Endothelial cell of coronary artery (primary cell): ENCODE measurements at places on chromosomes 16 and 17. TPM values are rescaled to one million over a fixed set of nuclear protein-coding genes. Genes with fewer than 3 reads are reported as not detected.

Gene ZACN
- not detected in 2 replicates for total RNA-seq

Gene ATP2A1
- 0.09 and 0.56 TPM in 2 replicates for total RNA-seq

Gene FNDC8
- total RNA-seq = not detected in 2 replicates

Gene MLST8
- 13.2 and 19.7 TPM in 2 replicates for total RNA-seq

Gene KRTAP4-9
- total RNA-seq = not detected in 2 replicates

Gene WNT9B
- not detected in 2 replicates for total RNA-seq

Gene ANKRD40CL
- not detected in 2 replicates for total RNA-seq

Gene TPPP3
- 0.18 and 0.28 TPM in 2 replicates for total RNA-seq

Gene TCAP
- 0.18 and 0.28 TPM in 2 replicates for total RNA-seq

Gene KIF2B
- not detected in 2 replicates for total RNA-seq
